ENCODE measurements at places on chromosomes 12 and 14.

- DNase-seq: no peak
Observed at GRCh38 chr12:56670836-56671235, 17.2 kb downstream of the PTGES3 start.

DNA sequence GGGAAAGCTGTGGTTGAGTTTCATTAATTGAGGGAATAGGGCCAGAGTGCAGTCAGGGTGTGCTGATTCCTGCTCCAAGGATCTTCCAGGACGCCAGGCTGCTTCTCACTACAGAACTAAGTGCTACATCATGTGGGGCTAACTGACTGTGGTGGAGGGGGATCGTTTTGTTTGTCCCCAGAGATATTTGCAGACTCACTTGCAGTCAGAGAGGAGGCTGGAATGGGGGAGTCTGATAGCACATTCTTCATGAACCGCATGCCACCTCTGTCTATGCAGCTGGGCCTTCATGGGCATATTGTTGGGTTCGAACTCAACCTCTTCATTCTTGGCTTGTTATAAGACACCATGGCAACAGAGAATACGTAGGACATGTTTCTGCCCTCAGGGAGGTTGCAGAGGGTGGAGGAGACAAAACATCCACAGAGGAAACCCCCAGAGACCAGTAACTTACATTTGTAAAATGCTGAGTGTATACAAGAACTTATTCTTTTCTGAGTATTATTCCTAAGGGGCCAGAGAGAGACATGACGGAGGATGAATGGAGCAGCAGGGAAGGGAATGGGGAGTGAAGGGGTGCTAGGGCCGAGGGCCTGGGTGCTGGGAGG lies 13.0 kb downstream of the KRT7 start:
- DNase-seq: peak; percentile 34

DNA sequence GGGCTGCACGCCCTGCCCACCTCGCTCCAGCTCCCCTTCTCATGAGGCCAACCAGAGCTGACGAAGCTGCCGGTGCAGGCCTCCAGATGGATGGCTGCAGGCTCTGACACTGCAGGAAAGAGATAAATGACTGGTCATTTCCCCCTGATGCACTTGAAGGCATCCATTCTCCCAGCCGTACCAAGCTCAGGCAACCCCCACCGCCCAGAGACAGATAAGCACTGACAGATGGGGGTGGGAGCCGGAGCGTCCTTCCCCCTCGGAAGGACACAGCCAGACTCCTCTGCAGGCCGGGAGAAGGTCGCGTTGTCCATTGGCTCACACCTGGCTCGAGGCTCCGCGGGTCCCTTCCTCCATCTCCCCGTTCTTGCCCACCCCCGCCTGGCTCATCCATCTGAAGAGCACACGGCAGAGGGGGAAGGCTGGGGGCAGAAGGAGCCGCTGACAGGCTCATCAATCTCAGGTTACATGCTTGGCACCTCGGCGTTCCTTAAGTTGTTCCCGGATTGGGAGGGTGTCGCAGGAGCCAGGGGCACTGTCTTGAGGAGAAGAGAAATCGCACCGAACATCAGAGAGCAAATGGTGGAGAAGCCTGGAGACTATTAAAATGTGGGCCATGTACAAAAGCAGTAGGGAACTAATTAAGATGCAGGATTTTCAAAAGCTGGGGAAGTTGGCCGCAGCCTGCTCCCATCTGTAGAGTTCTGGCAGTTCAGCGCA lies 151.6 kb downstream of the DPF3 start:
- DNase-seq: no peak

DNA sequence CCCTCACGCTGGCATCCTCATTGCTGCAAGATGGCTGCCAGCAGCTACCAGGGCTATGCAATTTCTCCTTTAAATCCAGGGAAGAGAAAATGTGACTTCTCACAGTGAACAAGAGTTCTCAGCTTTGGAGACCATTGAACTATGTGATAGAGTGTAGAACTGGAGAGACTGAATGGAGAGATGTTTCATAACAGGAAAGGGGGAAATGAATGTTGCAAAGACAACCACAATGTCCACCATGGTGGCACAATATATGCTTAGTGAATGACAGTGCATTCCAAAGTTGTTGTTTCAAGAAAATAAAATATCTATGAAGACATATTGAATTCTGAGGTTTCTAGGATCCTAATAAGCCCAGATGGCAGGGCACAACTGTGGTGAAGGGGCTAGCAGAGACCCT lies 13.2 kb upstream of the COCH start:
- DNase-seq: no peak
